Anterior cingulate cortex (tissue), 58 donors: ENCODE measurements at places on chromosomes 1 and 21.

DNA sequence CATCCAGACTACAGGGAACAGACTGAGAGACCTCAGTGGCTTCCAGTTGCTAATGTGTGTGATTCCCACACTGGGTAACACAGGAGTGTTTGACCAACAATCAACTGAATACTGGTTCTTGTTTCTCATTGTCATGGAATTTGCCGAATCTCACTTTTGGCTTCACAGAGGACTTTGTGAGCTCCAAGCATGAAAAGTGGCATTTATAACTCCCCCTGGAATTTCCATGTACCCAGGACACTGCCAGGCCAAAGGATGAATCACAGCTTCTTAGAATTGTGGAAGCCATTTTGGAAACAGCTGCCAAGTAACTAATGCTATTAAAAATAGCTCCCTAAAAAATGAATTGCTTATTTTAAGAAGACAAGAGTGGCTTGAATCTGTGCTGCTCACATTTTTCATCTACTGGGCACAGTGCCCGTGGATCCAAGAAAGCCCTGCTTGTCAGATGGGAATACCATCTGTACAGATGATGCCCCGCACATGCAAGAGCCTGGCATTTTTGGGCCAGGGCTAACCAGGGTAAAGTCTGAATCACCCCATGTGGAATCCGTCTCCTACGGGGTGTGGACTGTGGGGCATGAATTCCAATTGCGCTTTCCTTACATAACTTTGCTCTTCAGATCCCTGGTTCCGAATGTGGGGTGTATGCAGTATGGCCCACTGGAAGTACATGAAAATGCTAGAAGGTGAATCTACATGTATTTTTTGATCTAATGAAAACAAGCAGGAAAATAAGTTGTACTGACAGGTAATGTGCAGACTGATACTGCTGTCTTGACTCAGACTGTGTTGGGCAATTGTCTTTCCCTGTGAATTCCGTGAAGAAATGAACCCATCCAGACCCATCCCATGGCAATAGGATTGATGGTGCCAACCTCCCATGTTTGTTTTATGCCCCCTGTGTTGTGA lies 487.3 kb downstream of the SIPA1L2 start:
- peak; percentile 60 for DNase-seq

DNA sequence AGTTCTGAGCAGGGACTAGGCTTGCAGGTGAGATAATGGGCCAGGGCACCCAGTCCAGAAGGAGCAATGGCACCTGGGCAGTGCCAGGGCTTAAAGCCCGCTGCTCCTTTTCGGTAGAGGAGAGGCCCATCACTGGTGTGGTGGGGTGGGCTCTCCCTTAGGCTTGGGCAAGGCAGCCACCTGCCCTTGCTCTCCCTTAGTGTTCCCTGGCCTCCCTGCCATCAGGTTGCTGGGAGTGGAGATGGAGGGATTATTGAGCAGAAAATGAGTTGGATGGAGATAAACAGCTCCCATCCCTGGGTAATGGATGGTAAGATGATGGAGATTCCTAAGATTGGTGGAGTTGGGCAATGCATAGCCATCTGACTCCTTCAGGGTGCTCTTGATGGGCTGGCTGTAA lies 7.9 kb downstream of the MYOG start:
- no peak for DNase-seq

- no peak for DNase-seq
These were observed 1.4 kb upstream of the IL24 start for GRCh38 chr1:206895837-206896242.

DNA sequence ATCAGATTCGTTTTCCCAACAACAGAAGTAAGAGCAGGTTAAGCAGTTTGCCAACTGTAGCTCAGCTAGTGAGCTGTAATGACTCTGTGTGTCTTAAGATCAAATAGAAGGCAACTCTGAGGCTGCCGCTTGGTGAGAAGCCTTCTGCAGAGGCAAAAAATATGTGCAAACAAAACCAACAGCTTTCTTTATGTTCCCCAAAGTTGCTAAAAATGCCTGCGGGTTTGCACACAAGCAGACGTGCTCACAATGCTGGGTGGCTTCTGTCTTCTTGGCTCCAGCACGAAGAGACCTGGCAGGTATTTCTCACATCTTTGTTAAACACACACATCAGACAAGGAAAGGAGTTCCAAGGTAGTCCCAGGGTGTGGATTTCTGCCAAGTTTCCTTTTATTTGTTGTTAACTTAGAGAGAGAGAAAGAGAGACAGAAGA lies 158.9 kb upstream of the JUN start:
- DNase-seq, result no peak

GRCh38 chr1:44831516-44831915 lies 11.5 kb downstream of the PTCH2 start:
- no peak for DNase-seq

DNA sequence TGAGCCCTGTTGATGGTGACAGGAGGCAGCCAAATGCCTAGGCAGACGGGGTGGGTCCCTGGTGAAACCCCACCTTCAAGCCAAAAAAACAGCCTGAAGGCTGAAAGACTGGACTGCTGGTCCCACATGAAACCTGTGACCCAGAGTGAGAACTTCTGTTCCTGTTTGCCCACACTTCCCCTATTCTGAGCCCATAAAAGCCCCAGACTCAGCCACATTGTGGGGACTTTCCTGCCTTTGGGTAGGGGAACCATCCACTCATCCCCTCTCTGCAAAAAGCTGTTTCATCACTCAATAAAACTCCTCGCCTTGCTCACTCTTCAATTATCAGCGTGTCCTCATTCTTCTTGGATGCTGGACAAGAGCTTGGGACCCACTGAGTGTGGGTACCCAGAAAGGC lies 25.2 kb downstream of the HTR6 start:
- no peak for DNase-seq

DNA sequence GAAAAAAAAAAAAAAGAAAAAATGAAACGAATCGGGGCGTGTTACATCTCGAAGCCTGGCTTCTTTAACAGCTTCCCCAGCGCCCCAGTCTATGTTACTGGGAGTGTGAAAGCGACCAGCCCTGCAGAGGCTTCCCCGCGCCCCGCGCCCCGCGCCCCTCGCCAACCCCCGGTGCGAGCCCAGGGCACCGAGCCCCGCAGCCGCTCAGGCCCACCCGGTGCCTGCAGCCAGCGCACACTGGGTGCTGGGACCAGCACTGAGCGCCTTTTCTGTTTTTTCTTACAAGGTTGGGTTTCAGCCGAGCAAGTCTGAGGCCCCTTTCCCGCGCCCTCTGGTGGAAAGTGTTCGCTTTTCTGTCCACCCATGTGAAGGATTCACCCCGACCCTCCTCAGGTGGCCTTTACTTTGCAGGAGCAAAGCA lies 42.1 kb upstream of the ZNF496 start:
- peak; percentile 4 for DNase-seq

- DNase-seq, result no peak
These were observed 3.5 kb upstream of the TFF1 start for GRCh38 chr21:42369821-42370220.

DNA sequence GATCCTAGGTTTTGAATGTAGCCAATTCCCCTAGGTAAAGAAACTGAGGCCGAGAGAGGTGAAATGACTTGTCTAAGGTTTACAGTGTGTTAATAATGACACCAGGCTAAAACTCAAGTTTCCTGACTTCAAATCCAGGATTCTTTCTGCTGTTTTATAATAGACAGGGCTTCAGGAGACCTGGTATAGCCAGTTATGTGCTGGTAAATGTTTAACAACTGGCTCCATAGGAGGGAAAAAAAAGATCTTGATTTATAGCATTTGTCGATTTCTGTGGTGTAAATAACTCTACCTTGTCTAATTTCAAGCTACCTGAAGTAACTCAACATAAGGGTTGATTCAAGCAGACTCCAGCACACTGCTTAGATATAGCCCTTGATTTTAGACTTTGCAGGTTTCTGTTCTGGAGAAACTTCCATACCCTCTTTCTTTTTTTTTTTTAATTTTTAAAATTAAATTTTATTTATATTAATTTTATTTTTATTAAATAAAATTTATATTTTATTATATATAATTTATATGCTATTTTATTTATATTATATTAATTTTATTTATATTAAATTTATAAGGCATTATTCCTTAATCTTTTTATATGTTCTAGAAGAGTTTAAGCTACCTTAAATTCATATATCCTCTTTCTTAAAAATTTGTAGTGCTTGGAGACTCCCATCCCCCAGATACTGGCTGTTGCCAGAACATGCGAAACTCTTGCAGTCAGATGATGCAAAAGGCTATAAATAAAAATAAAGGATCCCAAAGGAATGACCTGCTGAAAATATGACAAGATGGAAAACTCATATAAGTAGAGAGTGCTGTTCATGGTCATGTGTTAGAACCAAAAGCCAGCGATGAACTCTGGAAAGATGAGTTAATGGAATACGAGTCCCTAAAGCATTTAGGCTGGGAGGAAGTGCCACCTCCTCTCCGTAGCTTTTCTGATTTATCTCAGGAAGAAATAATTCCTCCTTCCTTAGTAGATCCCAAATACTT lies 35.4 kb upstream of the SRSF10 start:
- DNase-seq, result no peak

GRCh38 chr1:222045786-222046185 lies 303.9 kb upstream of the DUSP10 start:
- DNase-seq, result no peak

- DNase-seq, result no peak
These were observed 103.1 kb downstream of the SLC25A24 start for GRCh38 chr1:108097018-108097417.

- no peak for DNase-seq
These were observed 102.7 kb downstream of the RUNX1 start for GRCh38 chr21:34946385-34946840.
